ENCODE measurements at places on chromosomes 6 and 20.

- no peak for DNase-seq
Measured at GRCh38 chr20:57103146-57103800, 163.2 kb downstream of the BMP7 start.

DNA sequence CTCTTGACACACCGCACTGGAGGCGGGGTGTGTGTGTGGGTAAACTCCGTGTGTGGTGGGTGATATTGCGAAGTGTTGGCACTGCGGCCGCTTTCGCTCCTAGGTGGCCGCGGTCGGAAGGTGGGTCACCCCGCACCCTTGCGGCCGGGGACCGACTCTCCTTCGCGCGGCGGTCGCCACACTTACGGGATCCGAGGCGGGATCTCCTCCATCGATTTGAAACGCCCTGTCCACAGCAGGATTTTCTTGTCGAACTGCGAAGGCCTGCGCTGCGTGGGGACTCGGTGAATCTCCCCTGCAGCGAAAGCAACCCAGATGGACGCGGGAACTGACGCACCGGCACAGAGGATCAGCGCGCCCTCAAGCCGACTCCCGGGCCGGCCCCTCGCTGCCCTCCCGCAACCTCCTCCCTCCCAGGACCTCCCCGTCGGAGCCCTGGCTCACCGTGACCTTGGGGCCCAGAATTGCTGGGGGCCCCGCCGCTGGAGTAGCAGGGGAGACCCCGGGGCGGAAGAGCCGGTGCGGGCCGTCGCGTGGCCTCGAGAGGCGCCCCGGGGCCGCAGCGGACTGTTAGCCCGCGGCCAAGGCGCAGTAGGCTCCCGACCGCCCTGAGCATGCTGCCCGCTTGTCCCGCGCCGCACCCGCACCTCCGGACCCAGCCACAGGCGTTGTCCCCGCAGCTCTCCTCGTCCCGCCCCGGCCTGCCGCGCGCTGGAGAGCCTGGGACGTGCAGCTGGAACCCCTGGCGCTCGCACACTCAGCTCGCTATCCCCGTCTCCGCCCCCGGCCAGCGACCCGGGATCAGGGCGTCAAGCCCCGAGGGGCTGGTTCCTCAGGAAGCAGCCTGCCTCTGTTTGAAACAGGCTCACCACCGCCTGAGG, at the start of gene FAM162B:
FAM162B (minus strand) TSS at position 759 of the 881 bp plus-strand sequence; CDS start at position 616, 143 bp downstream.
- DNase-seq, result no peak

- DNase-seq, result no peak
Measured at GRCh38 chr20:62787866-62788265, 8.4 kb upstream of the MRGBP start.

DNA sequence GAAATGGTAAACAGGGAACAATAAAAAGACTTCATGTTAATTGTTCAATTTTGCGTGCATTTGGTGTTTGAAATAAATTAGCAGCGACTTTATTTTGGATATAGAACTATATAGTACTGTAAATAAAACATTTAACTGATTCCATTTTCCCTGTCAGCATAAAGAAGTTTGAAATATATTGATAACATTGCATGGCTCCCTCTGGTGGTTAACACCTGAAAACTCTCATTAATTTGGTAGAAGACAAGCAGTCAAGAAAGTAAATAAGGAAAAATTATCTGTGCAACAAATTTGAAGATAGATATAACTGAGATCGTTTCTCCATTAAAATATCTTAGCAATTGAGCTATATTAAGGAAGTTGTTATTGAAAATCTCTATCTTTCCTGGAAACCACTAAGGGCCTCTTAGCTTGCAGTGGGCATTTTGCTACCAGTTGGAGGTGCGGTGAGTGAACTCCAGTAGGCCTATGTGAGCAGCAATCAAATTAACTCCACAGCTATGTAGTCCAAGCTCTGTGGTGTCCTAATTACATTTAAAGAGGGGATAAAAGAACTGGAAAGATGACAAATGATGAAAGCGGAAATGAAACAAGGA, 435.7 kb upstream of the FKBP1C start:
- no peak for DNase-seq

DNA sequence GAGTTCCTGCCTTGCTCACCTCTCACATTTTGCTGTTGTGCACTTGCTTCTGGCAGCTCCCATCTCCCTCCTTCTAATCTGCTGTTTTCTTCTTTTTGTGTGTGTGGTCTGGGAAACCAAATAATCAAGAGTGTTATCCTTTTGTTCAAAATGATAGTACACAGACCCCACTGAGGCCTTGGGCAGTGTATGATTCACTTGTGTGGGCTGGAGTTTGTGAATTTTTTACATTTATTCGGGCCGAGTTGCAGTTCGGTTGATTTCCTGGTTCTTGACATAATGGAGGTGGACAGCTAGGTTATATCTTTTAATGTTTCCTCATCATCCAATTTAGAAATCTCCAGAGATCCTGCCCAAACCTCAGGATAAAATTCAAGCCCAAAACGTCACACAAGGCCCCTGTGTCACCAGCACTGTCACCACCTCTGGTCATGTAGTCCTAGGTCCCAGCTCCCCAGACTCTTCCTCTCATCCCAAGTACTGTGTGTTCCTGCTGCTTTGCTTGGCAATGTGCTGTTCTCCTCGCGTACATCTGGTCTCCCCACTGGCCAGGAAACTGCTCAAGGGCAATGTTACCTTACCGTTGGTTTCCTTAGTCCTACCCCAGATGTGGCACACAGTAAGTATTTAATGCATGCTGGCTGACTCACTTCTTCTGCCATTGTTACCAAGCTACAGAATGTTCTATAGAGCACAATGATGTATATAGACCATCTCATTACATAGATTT, 55.7 kb upstream of the PHACTR2 start:
- no peak for DNase-seq

DNA sequence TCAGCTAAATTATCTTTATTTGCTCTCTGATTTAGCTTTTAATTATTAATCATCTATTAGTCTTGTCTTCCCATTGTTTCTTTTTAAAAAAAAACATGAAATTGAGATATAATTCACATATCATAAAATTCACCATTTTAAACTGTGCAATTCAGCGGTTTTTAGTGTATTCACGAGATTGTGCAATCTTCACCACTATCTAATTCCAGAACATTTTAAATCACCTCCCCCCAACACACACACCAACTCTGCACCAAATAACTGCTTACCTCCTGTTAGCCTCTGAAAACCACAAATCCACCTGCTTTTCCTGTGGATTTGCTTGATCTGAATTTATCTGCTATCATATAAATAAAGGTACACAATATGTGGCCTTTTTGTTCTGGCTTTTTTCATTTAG, 8.8 kb upstream of the ABRACL start:
- DNase-seq, result no peak

DNA sequence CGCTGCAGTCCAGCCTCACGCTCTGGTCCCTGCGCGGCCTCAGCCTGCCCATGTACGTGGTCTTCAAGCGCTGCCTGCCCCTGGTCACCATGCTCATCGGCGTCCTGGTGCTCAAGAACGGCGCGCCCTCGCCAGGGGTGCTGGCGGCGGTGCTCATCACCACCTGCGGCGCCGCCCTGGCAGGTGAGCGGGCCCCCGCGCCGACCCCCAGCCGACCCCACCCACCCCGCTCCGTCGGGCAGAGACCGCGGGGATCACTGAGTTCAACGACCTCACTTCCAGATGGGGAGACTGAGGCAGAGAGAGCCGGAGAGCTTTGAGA, 545 bp downstream of the SLC35D3 start:
- DNase-seq, result no peak

- DNase-seq, result no peak
Measured at GRCh38 chr6:88709819-88710246, 253.6 kb downstream of the RNGTT start.

- no peak for DNase-seq
Measured at GRCh38 chr20:3796477-3797225, 541 bp downstream of the CDC25B start.

DNA sequence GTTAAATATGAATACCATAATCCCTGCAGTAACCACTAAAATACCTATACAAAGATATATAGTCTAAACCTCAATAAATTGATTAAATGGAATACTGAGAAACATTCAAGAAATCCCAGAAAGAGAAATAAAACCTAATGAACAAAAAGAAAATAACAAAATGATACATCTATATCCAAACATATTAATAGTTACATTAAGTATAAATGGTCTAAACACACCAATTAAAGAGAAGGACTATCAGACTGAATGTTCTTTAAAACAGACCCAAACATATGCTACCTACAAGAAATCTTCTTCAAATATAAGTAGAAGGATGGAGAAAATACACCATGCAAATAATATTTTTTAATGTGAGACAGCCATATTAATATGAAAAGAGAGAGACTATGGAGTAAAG, 22.0 kb downstream of the NINL start:
- DNase-seq, result no peak

DNA sequence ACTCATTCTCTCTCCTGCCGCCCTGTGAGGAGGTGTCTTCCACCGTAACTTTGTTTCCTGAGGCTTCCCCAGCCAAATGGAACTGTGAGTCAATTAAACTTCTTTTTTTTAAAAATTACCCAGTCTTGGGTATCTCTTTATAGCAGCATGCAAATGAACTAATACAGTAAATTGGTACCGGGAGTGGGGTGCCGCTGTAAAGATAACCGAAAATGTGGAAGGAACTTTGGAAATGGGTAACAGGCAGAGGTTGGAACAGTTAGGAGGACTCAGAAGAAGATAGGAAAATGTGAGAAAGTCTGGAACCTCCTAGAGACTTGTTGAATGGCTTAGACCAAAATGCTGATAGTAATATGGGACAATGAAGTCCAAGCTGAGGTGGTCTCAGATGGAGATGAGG, 55.8 kb downstream of the EPB41L2 start:
- no peak for DNase-seq

DNA sequence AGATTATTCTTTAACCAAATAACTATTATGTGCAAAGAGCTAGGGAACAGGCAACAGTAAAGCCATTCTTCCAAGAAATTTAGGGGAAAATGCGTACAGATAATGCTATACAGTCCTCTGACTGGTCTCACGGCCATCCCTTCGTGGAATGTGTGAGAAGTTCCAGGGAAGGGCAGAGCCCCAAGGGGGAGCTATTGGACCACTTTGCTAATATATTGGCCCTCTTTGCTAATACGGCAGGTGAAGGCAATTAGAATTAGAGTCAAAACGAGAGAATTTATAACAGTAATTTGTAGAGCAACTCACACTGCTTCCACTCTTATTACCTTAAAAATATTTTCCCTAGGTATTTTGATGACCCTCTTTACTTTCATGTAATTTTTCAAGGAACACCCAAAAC, 140.4 kb downstream of the IMPG1 start:
- no peak for DNase-seq

GRCh38 chr6:154478701-154479060, 31.8 kb downstream of the CNKSR3 start:
- DNase-seq, result no peak

DNA sequence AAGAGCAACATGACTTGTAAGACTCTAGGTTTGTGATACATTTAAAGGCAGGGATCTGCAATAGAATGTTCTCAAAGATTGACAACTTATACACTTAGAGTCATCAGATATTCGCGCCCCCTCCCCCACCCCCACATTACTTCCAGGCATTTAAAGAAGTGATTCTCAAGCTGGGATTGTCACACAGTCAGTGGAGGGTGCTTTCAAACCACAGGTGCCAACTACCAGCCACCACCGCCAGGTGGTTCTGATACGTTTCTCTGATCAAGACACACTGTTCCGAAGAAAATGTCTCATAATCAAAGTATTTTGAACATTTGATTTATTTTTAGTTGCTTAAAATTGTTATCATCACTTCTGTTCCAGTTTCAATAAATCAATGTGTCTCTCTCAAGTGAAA, 357.5 kb downstream of the ESR1 start:
- DNase-seq, result no peak

- DNase-seq, result no peak
Measured at GRCh38 chr6:15441215-15441868, 195.5 kb downstream of the JARID2 start.

GRCh38 chr6:18579166-18579565, 192.0 kb downstream of the RNF144B start:
- no peak for DNase-seq

- no peak for DNase-seq
Measured at GRCh38 chr20:23024701-23025100, 10.4 kb upstream of the SSTR4 start.

- no peak for DNase-seq
Measured at GRCh38 chr6:152364866-152365265, 272.3 kb downstream of the SYNE1 start.

DNA sequence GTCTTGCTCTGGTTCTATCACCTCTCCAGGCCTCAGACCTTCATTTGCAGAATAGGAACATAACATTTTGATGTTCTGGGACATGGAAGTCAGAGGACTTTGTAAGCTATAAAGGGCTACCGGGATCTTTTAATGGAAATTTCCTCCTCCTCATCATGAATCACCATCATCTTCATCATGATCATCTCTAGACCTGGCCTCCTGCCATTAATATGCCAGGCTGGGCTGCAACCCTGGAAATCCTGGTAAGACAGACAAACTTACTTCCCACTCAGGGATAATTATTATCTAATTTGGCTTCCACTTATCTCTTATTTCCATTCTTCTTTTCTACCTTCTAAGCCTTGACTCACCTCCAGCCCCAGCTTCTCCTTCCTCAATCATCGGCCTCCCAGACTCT, 41.0 kb upstream of the MRPS18A start:
- DNase-seq, result no peak

- no peak for DNase-seq
Measured at GRCh38 chr6:46174904-46175303, 4.1 kb upstream of the ENPP5 start.

DNA sequence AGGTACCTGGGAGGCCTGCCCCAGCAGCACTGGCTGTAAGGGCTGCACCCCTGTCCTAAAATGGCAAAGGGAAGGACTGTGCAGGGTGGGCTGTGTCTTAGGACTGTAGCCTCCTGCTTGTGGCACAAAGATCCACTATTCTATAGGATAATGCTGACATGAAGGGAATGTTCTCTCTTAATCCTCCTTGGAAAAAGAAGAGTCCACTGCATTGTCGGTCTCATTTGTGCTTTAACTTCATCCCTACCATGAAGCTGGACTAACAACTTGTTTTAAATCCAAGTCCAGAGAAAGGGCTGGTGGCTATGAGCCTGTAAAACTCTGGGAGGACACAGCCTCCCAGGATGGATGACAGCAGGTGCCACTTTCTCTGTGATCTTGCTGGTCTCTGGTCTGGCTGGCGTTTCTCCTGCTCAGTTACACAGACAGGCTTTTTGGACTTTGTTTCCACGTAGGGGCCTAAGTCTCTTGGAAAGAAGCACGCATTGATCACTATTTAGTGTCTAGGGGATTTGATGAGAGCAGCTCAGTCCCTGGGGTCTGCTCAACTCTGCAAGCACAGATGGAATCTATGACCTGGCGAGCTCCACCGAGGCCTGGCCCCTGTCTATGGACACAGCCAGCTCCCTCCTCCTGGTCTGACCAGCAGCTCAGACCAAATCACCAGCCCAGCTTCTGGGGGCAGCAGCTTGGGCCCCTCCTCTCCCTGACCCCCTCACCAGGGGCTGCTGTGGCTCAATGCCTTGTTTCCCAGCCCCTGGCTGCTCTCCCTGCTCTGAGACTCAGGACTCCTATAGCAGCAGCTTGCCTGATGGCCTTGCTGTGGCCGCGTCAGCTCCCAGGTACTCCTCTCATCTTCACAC, 4.8 kb downstream of the CST3 start:
- no peak for DNase-seq

GRCh38 chr6:43791745-43792422, 21.9 kb downstream of the VEGFA start:
- no peak for DNase-seq
